Mammary microvascular endothelial cell (primary cell): ENCODE measurements at places on chromosomes 1 and 21. TPM values are rescaled to one million over a fixed set of nuclear protein-coding genes. Genes with fewer than 3 reads are reported as not detected.

LIN28A gene
- total RNA-seq = not detected in 2 replicates

AHCTF1 gene
- 17.7 and 17.9 TPM in 2 replicates for total RNA-seq

SLAMF9 gene
- total RNA-seq = not detected in 2 replicates

MPL gene
- total RNA-seq = not detected in 2 replicates

CYP4X1 gene
- 0.33 TPM in 1 of 2 replicates, not detected in the other for total RNA-seq

KLF17 gene
- not detected in 2 replicates for total RNA-seq

CYP2J2 gene
- total RNA-seq = 0.20 TPM in 1 of 2 replicates, not detected in the other

C1orf87 gene
- total RNA-seq = not detected in 2 replicates

CD101 gene
- 0.10 TPM in 1 of 2 replicates, not detected in the other for total RNA-seq

PTPN14 gene
- 47.7 and 52.8 TPM in 2 replicates for total RNA-seq

DIRAS3 gene
- 0.49 and 0.73 TPM in 2 replicates for total RNA-seq

LEPROT gene
- 45.9 and 48.4 TPM in 2 replicates for total RNA-seq

VPS13D gene
- 20.7 and 24.4 TPM in 2 replicates for total RNA-seq

KHDC4 gene
- 17.7 and 20.1 TPM in 2 replicates for total RNA-seq

WNT3A gene
- not detected in 2 replicates for total RNA-seq

MSH4 gene
- 0.05 and 0.13 TPM in 2 replicates for total RNA-seq

IL10 gene
- not detected in 2 replicates for total RNA-seq
